Iris pigment epithelial cell (primary cell): ENCODE measurements at places on chromosomes 11 and 22.
A peak's percentile ranks its signal among the peaks of the same experiment; 100 is the strongest.

DNA sequence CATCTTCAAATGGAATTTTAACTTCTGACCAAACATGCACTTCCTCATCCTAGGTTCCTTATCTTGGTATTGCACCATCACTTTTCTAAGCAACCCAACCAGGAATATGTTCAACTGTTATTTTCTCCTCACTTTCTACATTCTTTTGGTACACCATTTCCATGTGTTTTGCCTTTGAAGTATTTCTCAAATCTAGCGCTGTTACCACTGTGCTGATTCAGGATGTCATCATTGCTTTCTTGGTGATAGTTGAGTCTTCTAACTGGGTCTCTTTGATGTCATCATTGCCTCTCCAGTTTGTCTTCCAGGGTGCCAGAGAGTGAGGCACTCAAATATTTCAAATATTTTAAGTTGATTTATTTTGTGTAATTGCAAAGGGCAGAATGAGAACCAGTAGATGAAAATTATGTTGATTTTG, 47.5 kb downstream of the HORMAD2 start:
- DNase-seq, result peak; percentile 81

GRCh38 chr11:2268729-2269600, 1.4 kb downstream of the ASCL2 start:
- DNase-seq, result peak; percentile 34

- no peak for DNase-seq
Observed at GRCh38 chr22:46883092-46883910, 120.9 kb downstream of the TBC1D22A start.

DNA sequence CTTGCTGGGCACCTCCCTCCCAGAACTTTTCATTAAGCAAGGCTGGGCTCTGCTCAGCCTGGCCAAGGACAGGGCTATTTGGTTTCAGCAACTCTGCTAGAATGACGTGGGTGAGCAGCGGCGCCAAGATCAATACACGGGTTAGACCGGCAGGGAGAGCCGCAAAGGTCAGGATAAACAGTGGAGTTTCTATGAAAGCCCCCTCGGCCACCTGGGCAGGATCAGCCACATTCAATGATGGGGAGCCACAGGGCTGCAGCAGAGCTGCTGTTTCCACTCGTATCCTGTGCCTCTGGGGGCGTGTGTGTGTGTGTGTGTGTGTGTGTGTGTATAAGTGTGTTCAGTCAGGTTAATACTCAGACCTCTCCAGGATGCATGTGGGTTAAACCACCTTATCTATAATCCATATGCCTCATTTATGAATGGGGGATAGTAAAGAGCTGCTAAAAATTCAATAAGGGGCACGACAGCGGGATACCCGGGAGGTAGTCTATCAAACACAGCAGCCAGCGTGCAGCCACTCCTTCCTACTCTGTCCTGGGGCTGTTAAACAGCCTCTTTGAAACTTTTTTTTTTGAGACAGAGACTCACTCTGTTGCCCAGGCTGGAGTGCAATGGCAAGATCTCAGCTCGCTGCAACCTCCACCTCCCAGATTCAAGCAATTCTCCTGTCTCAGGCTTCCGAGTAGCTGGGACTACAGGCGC, 34.8 kb downstream of the MYH9 start:
- DNase-seq, result peak; percentile 89

GRCh38 chr11:59859673-59860072, 6.6 kb downstream of the TCN1 start:
- DNase-seq, result no peak

DNA sequence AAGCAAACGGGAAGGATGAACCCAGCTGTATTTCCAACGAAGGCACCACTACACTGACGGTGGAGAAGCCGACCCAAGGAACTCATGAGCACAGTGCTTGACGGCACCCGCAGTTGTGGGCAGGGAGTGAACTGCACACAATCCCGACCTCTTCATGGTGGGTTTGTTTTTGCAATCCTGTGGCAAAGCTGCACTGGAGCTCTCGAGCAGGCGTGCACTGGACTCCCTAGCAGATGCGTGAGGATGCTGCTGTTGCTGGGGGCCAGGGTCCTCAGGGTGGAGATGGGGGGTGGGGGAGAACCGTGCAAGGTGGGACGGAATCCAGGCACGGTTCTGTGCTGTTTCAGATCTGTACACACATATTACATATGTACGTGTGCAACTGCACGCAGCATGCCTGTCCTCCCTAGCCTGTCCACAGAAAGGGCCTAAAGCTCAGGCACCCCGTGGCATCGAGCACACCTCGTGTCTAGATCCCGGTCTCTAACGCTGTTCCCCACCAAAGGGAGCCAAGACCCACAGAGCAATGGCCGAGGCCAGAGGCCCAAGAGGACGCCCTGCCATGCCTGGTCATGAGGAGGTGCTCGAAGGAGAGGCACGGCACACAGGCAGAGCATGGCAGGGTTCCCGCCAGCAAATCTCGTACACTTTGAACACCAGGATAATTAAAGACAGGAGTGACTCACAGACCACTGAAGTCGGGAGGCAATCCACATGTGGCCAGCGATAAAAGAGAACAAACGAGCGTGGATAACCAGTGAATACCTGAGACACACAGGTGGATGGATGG, 17.6 kb downstream of the ALG12 start:
- no peak for DNase-seq

GRCh38 chr22:26536056-26536761, 23.9 kb upstream of the TFIP11 start:
- DNase-seq, result no peak

DNA sequence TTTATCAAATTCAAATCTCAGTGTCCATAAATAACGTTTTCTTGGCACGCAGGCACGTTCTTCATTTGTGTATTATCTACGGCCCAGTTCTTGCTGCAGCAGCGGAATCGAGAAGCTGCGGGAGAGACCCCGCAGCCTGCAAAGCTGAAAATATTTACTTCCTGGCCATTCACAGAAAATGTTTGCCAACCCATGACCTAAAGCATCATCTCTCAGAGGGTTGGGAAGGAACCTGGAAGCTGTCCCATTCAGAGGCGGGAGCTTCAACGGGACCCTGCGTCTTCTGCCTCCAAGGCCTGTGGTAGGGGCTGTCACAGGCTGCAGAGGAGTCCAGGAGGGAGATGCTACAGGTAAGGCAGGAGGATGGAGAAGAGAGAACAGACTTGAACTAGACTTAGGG, 319.2 kb downstream of the MN1 start:
- DNase-seq, result no peak

- DNase-seq, result no peak
Observed at GRCh38 chr22:39689421-39689820, 118.9 kb downstream of the CACNA1I start.

DNA sequence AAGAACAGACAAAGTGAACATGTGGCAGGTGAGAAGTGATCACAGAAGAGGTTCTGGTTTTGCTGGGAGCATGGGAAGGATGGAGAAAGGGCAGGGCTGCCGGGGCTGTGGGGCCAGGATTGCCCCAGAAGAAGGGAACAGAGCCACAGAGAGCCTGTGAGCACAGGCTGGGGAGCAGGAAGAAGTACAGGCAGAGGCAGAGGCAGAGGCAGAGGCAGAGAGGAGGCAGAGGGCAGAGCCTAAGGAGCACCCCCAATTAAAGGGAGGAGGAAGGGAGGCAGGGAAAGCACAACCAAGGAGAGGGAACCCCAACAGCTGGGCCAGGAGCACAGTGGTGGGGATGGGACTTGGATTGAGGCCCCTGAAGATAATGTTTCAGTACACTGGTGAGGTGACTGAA, 51.5 kb downstream of the SGSM3 start:
- DNase-seq, result no peak

DNA sequence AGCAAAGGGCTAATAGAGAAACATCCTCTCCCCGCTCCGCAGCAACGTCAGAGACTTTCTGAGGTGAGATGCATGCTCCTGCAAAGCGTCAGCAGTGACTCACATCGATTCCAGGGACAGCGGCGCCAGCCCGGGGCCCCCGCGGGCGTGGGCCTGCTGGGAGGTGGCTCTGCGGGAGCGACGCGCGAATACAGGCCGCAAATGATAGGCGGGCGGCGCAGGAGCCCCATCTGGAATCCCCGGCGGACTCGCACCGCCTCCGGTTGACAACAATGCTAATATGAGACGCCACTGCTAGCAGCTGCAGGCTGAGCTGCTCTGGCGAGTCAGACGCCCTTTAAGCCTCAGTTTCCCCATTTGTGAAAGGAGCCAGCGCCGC, 557 bp downstream of the RANGAP1 start:
- peak; percentile 96 for DNase-seq

GRCh38 chr22:47333625-47334024, 571.2 kb downstream of the TBC1D22A start:
- DNase-seq, result peak; percentile 74

DNA sequence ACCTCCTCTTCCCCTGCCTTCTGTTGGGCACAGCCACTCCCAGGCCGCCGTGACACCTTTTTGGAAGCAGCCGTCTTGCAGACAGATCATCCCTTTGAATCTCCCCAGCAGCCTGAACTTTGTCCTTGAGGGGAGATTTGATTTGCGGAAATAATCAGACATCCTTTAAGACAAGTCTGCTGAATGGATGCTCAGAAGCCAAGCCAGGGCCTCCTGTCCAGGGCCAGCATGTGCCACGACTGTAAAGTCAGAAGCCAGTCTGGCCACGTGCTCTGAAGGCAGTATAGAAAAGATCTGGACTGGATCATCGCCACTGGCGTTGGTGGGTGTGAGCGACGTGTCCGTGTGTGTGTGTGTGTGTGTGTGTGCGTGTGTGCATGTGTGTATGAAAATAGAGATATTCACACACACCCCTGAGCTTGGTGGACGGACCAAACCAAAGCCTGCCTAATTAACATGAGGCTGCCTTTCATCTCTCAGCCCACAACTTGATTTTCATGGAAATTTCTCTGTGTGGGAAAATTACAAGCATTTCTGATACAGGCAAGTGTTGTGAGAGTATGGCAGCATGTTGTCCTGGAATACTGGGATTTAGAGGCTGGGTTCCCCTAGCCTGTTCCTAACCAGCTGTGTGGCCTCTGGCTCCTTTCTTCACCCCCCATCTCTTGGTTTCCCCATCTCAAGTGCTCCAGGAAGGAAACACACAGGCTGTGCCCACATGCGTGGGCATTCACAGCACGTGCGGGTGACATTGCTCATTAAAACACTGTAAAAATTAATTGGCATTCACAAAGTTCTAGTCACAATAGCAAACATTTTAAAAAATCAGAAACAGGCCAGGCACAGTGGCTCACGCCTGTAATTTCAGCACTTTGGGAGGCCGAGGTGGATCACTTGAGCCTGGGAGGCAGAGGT, 61.8 kb upstream of the WNT7B start:
- no peak for DNase-seq

DNA sequence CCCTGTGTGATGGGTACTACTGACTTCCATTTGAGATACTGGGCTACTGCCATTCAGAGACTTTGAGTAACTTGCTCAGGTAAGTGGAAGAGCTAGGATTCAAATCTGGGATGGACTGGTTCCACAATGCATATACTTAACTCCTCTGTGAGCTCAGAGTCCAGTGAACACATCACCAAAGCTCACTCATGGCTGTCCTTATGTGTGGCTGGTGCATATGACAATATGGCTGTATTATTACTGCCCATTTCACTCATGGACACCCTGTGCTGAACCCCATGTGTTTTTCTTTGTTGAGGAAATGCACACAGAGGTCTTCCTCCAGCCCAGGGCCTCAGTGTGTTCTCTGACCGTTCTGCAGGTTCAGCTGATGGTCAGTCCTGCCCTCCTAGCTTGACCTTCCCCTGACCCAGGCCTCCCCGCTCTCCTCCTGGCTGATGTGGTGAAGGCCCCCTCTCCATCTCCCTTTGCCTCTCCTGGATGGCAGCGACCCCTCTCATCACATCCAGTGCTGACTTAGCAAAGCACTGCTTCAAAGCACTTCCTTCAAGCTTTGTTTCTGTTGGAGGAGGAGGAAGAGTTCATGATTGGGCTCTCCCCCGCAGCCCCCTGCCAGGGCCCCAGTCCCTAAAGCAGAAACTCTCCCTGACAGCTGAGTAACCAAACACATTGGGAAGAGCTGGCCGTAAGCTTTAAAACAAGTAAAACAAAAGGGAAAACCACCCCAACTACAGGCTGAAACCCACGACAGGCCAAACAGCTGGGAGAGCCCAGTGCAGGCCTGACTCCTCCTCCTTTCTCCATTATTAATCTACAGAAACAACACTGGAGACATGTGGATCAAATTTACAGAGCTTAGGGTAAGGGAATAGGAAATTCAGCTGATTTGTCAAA, 101.2 kb downstream of the NAT10 start:
- DNase-seq, result no peak

- DNase-seq, result no peak
Observed at GRCh38 chr11:2529173-2529572, 84.4 kb downstream of the KCNQ1 start.

GRCh38 chr11:102955624-102956023, at the start of gene MMP13:
MMP13 (minus strand) TSS chr11:102955732; CDS start chr11:102955705, 27 bp downstream.
- no peak for DNase-seq

GRCh38 chr11:70326365-70326811, 55.9 kb downstream of the PPFIA1 start:
- peak; percentile 93 for DNase-seq

DNA sequence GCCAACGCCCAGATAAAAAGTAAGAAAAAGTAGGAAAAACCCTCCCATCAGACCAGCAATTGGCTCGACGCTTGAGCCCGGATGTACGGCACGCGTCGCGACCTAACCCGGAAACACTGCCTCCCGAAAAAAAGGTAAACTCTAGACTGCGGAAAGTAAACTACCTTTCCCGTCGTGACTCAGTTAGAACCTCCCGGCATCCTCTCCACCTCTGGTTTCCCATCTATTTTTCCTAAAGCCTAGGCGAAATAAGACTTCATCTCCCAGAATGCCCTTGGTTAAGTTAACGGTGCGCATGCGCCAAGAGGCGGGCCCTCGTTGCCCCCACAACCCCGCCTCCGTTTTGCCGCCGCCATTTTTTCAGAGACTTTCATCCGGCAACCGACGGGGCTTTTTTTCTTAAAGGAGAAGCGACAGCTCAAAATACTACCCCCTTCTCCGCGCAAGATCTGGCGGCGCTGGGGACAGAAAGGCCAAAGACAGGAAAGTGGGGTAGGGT, 678 bp upstream of the ZFP91 start:
- DNase-seq, result peak; percentile 98

DNA sequence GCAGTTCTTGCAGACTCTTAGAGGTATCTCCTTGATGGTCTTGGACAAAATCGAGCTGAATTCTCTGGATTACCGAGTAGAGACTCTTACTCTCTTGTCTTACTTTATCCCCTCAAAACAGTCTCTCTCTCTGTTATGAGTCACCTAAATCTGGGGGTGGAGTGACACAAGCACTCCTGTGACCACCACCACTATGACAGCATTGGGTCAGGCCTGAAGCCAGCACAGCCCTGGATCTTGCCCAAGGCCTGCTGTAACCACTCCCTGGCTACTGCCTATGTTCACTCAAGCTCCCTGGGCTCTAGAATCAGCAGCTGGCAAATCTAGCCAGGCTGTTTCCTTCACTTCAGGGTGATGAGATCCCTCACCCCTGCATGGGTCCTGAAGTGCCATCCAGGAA, 662.5 kb downstream of the LUZP2 start:
- no peak for DNase-seq

GRCh38 chr22:35835998-35836691, 118.5 kb downstream of the APOL5 start:
- peak; percentile 78 for DNase-seq

- DNase-seq, result no peak
Observed at GRCh38 chr11:104728927-104729326, 169.3 kb downstream of the CASP12 start.

- DNase-seq, result peak; percentile 8
Observed at GRCh38 chr11:62193952-62194351, 3.9 kb downstream of the SCGB1D1 start.

GRCh38 chr11:66100272-66101065, 30.4 kb downstream of the PACS1 start:
- DNase-seq, result peak; percentile 36

- no peak for DNase-seq
Observed at GRCh38 chr22:27460591-27461347, 340.8 kb downstream of the MN1 start.

- DNase-seq, result peak; percentile 67
Observed at GRCh38 chr11:32852207-32852606, 22.5 kb downstream of the PRRG4 start.

GRCh38 chr11:65125197-65126056, 3.3 kb downstream of the MRPL49 start:
- no peak for DNase-seq
